HuH-7.5 (cell line): ENCODE measurements at places on chromosomes 6 and 20.

GRCh38 chr6:24922170-24922569 is 13.6 kb downstream of the RIPOR2 start:
- DNase-seq, result no peak

DNA sequence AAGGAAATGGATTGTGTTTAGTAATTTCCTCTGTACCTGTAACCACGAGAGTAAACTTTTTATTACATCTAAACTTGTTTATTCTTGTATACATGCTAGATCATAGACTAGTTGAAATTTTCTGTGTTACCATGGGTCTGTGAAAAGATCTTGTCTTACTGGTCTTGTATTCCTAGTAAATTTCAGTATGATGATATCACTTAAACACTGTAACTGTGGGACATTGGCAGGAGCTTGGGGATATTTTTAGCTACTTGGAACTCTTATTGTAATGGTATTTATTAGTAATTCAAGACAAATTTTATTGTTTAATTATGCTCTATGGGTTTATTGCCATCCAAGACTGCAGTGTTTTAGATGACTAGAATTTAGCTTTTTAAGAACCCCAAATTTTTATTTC is 25.9 kb upstream of the TULP4 start:
- DNase-seq, result no peak

GRCh38 chr20:13022401-13023155 is 13.8 kb downstream of the SPTLC3 start:
- no peak for DNase-seq

GRCh38 chr6:126266664-126267063 is 73.3 kb upstream of the CENPW start:
- no peak for DNase-seq

GRCh38 chr6:31940256-31940664 is 5.6 kb upstream of the CFB start:
- DNase-seq, result peak; percentile 58
